ENCODE measurements at places on chromosomes 16 and 17.

GRCh38 chr17:10135539-10136257 is 62.7 kb downstream of the GAS7 start:
- DNase-seq: no peak

GRCh38 chr17:71276079-71276478 is 844.7 kb upstream of the SOX9 start:
- no peak for DNase-seq

DNA sequence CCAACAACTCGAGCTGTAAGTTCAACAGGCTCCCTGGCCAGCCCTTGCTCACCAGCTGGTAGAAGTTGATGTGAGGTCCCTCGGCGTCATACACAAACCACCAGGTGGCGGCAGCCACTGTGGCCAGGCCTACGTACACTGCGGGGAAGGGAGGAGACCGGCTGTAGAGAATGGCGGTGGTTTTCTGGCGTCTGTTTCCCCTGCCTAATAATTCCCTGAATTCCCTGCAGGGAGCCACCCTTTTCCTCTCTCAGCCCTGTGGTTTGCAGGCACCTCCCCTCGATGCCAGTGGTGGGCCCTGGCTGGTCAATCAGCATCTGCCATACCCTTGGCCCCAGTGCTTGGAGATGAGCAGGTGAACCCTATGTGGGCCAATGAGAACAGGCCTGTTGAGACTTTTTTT is 18.9 kb upstream of the P2RX1 start:
- DNase-seq: peak; percentile 23

DNA sequence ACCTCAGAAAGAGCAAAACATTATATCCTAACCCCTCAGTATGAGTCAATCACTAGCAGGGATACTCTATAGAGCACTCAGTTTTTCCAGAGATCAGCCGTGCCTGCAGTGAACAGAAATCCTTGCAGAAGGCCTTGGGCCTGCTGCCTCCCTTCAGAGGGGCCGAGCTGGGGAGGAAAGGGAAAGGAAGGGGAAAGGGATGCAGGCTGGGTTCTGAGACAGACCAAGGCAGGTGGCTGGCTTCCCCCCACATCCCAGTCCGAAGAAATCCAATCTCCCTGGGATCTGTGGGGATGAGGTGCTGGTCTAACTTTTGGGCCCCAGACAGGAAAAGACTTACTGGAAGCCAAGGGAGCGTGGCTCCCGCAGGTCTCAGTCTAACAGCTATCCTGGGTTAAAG is 25.3 kb downstream of the SRL start:
- DNase-seq: no peak

DNA sequence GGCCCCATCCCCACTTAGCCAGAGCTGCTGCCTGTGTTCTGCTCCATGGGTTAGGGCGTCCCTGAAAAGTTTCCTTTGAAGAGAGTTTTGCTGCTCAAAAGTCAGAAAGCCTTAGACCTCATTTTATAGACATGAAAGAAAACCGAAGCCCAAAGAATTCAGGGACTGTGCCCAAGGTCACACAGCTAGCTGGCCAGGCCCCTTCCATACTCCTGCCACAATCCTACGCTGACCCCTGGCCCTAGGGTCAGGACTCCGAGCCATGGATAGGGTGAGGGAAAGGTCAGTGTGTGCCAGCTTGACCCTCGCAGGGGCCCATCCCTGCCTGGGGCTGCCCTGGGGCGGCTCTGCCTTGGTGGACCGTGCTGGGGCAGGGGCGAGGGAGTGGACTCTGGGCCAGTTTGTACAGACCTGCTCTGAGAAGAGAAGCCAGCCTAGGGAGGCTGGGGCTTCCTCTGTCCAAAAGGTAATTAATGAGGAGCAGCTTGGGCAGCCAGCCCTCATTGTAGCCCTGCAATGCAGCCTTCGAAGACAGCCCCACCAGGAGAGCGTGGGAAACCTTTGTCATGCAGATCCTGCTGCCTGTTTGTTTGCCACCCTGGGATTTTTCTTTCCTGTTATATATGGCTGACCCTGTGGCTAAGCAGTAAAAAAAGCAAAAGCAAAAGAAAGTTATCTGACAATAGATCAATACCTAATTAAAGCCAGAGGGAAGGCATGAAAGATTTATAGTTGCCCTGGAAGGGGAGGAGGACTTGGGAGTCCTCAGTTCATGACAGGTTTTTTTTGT is 37.4 kb downstream of the RHBDL3 start:
- DNase-seq: no peak

- no peak for DNase-seq
Observed at GRCh38 chr17:63429766-63430165, 16.3 kb downstream of the CYB561 start.

DNA sequence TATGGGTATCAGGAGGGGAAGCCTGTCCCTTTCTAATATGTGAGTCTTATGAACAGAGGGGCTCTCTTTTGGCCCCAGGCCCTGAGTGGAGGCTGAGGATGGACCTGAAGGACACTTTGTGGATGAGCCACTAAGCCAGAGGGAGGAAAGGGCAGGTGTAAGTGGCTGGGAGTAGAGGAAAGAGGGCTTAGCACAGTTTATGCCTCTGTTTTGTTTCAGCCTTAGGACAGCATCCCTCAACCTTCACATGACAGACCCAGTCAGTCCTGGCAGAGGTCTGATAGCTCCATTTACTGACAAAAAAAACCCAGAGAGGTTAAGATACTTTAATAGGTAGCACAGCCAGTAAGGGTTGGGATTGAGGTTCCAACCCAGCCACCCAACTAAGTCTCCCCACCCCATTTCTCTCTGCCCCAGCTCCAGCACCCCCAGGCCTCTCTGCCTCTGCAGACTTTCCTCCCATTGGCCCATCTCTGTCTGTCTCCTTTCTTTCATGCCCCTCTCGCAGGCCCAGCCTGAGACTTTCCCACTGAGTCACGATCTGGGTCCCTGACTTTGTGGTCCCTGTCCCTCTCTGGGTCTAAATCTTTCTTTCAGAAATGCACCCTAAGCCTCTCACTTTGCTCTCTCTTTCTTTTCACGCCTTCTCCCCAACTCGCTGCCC is 4.7 kb upstream of the TBX21 start:
- DNase-seq: no peak

- no peak for DNase-seq
Observed at GRCh38 chr17:43952351-43952723, 1.4 kb downstream of the PYY start.

Measured in NCI-H1436 (cell line).